ENCODE measurements at places on chromosomes 11 and 22.

DNA sequence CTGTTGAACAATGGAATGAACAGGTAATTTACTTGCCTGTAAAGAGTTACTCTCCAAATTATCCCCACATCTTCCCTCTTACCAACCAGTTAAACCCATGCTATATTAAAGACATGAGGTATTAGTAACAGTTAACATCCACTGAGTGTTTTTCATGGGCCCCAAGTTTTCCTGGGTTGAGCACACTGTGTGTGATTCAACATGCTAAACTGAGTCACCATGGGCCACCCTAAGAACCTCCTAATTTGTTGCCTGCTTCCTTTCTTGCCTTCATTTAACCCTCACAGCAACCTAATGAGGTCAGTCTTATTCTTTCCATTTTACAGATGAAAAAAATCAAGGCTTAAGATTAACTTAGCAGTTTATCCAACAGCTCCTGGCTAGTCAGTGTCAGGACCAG, 51.0 kb downstream of the GALNT18 start:
- no peak for DNase-seq

DNA sequence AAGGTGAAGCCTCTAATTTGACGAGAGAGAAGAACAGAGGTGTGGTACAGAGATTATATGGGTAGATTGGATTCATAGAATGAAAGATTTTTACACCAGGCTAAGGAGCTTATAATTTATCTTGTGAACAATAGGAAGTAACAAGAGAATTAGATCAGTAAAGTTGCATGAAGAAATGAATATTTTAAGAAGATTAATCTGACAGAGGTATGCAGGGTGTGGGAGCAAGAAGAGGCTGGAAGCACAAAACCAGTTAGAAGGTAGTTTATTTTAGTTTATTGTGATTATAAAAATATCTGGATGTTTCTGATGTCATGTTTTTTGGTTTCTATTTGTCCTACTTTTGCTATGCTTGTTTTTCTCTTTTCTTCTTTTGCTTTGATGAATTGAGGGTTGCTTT, 15.7 kb downstream of the SLC5A12 start:
- DNase-seq: no peak

- no peak for DNase-seq
Measured at GRCh38 chr22:44862981-44863860, 110.8 kb downstream of the ARHGAP8 start.

- DNase-seq: no peak
Measured at GRCh38 chr22:30023099-30023660, 57.1 kb upstream of the HORMAD2 start.

- DNase-seq: peak; percentile 24
Measured at GRCh38 chr11:68120273-68121066, 718 bp downstream of the CHKA start.
